Osteoblast (primary cell): ENCODE measurements at places on chromosomes 4 and X.

DNA sequence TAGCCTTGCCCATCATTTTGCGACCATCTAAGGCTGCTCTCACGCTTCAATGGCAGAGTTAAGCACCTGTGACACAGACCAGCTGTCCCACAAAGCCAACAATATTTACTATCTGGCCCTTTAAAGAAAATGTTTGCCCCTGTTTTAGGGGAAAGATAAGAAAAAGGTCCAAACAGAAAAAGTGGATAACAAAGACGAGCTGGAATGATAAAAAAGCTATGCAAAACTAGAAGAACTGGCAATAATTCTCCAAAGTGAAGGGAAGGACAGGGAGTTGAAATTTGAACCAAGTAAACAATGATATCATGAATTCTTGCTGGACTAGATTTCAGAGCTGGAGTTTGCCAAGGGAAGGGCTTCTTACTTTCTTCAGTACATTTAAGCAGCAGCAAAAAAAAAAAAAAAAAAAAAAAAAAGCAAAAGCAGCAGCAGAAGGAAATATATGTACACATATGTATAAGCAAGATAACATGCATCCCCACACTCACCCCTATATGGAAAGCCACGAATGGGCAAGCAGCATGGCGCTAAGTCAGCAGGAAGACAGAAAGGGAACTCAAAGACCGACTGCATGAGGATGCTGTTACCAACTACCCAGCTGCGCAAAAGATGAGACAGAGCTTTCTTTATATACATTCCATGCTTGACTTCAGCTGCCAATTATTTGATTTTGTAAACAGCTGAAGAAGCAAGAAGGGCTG is 12.5 kb downstream of the TRAPPC2 start:
- DNase-seq = no peak

GRCh38 chr4:175407926-175408325 is 404.1 kb downstream of the GPM6A start:
- no peak for DNase-seq

DNA sequence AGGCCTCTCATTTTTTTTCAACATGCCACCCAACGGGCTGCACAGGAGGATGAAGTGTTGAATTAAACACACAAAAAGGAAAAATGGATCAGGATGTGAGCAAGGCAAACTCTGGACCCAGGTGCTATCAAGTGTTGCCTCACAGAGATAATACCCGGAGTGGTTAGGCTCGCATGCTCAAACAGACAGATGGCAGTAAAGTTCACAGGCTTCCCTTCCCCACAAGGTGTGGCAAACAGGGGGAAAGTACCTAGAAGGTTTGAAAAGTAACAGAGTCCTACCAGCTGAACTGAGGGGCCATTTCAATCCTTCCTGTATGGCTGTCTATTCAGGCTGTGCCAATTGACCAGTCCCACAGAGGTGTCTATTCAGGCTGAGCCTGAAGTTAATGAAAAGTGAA is 123.9 kb upstream of the GC start:
- no peak for DNase-seq

DNA sequence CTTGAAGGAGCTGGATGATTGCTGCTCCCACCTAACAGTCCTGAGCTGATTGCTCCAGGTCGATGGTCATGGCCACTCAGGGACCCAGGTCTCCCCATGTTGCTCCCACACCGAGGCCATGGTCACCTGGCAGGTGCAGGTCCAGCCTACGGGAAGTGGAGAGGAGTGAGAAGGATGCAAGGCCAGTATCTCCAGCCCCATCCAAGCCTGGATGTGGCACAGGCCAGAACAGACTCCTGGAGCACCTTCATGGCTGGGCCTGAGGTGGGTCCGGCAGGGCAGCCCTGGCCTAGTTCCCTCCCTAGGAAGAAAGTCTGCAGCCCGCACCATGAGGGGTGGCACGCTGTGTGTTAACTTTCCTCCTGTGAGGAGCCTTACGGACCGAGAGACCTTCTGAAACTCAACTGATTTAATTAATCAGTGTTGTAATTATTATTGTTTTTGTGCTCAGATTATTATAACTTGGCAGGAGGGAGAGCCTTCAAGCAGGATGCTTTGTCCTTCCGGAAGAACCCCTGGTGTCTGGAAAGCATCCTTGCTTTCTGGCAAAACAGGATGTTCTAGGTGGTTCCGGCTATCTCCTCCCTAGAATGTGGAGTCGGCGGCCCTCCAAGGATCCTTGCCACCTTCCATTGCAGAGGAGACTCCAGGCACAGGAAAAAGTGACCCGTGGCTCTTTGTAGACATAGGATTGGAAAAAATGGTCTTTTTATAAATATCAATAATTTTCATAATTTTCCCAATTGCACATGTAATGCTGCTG is 92.3 kb upstream of the ADRA2C start:
- DNase-seq = no peak

DNA sequence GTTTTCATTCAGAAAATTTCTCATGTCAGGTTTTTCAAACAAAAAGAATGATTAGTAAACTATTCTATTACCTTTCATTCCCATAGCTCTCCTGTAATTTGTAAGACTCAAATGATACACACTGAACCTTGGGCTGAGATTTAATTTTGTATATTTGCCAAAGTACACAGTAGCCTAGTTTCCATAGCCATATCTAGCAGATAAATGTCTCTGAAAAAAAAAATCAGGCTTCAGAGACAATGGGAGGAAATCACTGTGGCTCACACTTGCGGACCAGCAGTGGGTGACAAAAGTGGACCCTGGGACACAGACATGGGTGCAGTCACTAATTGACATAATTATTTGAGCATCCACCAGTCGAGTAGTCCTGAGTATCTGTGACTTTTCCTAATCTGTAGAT is 46.6 kb downstream of the MAOA start:
- no peak for DNase-seq

- no peak for DNase-seq
Measured at GRCh38 chrX:7582191-7582590, 260.8 kb upstream of the VCX start.

DNA sequence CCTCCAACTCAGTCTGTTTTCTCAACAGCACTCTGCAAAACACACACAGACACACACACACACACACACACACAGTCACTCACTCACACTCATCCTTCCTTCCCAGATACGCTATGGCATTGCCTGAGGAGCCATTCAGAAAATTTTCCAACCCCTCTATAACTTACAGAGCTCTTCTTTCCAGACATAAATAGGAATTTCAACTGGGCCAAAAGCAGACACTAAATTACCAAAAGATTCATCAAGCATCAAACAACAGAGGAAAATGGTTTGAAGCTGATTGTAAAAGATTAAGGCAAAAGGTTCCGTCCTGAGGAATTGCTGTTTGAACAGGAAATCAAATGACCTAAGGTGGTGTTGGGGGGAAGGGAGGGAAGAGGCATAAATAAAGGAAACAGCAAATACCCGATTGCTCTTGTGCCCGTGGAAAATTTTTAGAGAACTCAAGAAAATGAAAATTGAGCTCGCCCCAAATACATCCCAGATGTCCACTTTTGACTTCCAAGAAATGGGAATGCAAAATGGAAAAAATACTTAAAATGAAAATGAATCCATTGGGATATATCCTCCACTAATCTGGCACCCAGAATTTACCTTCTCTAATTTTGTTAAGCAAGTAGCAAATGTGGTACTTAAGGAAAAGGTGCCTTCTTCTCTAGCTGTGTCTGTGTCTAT is 183.6 kb downstream of the QDPR start:
- DNase-seq = no peak

DNA sequence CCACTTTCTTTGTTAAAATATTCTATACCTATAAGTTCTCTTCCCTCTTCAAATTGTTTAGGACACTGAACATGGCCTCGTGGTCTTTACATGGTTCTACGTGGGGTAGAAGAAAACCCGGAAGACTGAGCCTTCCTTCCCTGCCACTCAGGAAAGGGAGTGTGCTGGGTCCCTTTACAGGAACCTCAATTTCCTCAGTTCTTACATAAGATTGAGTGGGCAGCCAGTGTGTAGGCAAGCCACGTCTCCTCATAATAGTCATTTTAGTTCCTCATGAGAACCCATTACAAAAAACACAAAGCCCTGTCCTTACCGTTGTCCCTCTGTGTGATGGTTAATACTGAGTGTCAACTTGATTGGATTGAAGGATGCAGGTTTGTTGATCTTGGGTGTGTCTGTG is 28.7 kb upstream of the SMIM10L2A start:
- DNase-seq = no peak

DNA sequence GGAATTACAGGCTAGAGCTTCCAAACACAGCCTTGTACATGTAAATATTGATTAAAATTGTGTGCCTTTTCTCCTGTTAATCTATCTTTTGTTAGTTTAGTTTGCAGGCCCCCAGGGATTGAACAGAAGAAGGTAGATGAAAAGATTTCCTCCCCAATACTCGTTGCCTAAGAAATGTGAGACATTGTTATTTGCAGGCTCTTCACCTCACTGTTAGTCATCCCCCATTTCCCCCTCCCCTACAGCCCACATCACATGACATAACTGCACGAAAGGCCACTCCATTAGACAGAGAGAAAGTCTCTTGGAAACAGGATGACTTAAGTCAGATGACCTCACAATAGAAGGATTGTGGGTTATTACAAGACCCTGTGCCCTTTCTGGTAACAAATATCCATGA is 13.3 kb upstream of the MID1 start:
- peak; percentile 69 for DNase-seq

DNA sequence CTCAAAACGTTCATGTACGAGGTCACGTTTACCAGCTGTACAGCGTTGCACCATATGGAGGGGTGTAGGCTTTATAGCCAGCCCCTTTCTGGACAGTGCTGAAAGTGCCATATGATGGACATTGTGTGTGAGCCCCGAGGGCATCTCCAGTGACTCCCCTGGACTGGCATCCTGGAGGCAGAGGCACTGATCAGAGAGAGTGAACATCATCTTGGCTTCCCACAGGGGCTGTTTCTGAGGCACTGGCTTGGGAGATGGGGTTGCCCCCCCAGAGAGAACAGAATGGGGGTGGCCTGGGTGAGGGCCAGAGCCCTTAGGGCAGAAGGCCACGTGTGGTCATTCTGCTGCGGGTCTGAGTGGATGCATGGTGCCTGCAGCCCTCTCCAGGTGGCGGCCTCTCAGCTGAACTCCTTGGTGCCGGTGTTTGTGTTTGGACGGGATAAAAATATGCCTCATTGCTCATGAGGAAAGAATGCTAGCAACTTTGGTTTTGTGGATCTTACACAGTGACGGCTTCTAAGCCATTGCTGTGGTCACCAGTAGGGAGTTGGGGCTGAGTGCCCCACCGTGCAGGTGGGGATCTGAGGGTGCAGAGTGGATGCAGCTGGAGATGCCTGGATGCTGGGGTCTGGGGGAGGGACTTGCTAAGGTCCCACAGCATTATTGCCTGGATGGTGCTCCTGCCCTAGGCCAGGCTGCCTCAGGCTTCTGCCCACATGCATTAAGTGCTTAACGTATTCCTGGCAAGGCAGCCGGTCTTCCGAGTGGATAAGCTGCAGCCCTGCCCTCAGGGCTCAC is 3.4 kb downstream of the WFS1 start:
- peak; percentile 98 for DNase-seq

DNA sequence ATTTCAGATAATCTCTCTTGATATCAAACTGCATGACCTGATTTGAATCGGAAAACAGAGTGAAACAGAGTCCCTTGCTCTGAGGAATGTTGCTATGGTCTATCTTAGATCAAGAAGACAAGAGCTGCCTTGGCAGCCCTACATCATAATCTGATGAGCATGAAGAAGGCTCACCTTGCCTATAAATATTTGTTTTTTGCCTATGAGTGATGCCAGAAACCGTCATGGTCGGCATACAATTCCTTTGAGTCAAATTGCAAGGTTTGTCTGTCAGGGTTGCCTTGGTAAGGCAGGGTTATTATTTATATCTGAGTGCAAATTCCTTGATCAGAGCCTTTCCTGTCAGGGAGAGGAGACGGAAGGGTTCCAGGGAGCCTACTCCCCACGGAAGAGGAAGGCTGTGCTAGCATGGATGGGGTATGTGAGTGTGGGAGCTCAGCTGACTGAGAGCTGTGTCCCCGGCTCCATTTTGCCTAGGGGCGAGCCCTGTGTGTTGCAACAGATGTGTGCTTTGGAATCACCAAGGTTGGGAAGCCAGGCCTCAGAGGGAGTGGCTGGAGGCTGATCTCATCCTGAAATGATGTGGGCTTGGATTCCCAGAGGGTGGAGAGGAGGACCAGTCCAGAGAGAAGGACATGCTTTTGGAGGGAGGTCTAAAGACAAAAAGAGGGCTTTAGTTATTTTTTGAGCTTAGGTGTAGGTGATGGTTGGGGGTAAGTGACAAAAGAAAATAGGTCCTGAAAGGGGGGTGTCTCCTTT is 43.6 kb downstream of the RTL9 start:
- no peak for DNase-seq

- no peak for DNase-seq
Measured at GRCh38 chr4:181507938-181508337, 735.3 kb upstream of the TENM3 start.

GRCh38 chrX:13793897-13794296 is 23.0 kb downstream of the GPM6B start:
- DNase-seq = no peak

GRCh38 chr4:152660526-152660925 is 19.3 kb downstream of the TMEM154 start:
- DNase-seq = peak; percentile 15

GRCh38 chr4:143514497-143514896 is 995 bp downstream of the SMARCA5 start:
- peak; percentile 38 for DNase-seq

DNA sequence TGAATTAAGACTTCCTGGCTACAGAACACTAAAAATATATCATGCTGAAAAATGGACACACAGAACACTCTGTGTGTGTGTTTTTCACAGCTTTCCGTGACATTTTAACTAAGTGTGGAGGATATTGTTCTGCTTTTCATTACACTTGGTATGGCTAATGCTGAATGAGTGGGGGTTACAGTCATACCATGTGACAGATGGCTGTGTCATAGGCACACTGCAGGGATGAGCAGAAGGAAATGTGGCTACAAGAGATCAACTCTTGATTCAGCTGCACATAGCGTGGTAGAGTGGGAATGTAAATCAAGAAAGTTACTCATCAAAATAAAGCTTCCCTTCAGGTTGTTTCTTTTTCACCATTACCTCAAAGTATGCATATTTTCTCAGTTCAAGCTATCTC is 669.8 kb downstream of the IQCM start:
- no peak for DNase-seq

DNA sequence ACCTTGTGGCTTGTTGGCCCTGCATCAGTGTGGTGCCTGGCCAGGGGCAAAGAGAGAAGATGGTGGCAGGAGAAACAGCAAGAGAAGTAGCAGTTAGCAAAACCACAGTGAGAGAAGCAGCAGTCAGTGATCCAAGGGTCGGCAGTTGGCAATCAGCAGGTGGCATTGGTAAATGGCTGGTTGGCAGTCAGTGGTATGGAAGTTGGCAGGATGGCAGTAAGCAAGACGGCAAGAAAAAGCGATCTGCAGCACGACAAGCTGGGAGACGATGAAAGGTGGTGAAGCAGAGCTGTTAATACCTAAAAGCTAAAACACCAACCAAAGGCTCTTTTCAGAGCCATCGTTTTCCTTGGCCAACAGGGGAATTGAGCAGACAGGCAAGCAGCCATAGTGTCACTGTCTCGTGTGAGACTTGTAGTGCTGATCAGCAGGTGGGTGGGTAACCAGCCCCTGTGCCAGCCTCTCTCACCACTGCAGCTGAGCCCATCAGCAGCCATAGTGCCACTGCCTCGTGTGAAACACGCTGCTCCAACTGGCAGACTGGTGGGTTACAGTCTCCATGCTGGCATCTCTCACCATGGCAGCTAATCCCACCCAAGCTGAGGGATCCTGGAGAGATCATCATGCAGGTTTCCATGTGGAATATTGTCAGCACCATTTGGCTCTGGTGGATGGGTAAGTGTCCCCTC is 2078.4 kb downstream of the PCDH7 start:
- DNase-seq = no peak

GRCh38 chr4:110357521-110357920 is 118.4 kb upstream of the ENPEP start:
- DNase-seq = no peak
